GF-D8 (cell line): ENCODE measurements at places on chromosomes 4 and X.
A peak's percentile ranks its signal among the peaks of the same experiment; 100 is the strongest.

DNA sequence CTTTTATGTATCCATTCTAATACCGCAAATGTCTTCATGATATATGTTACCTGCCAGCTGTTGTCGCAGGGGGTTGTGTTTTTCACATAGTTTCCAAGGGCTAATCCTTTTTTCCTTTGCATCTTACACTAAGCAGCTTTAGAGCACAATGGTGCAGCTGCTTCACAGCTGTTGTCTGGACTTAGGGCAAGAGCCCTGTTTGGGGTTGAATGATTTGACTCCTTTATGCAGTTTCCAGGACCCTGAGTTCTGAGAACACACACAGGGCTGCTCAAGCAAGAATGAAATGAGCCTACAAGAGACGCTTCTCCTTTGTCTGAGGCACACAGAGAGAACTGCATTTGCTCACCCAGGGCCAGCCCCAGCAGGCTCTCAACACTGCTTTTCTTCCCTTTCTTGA lies 20.2 kb downstream of the CCNG2 start:
- no peak for DNase-seq

- no peak for DNase-seq
These were observed 30.4 kb downstream of the BOD1L1 start for GRCh38 chr4:13597141-13597540.

DNA sequence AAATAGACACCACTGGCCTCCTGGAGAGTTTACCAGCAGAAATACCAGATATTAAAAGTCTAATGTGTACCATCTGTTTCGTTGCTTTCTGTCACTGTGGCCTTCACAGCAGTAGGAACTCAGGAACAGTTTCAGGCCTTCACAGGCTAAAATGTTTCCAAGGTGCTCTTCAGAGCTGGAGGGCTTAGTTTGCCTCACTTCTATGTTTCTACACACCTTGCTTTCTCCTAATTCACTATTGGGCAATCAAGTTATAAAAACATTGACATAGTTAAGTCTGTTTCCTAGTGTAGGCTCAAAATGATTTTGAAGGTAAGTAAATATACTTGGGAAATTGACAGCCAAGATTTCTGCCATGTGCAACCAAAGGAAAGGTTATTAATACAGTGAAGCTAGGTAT lies 258.6 kb downstream of the TEX13A start:
- no peak for DNase-seq

DNA sequence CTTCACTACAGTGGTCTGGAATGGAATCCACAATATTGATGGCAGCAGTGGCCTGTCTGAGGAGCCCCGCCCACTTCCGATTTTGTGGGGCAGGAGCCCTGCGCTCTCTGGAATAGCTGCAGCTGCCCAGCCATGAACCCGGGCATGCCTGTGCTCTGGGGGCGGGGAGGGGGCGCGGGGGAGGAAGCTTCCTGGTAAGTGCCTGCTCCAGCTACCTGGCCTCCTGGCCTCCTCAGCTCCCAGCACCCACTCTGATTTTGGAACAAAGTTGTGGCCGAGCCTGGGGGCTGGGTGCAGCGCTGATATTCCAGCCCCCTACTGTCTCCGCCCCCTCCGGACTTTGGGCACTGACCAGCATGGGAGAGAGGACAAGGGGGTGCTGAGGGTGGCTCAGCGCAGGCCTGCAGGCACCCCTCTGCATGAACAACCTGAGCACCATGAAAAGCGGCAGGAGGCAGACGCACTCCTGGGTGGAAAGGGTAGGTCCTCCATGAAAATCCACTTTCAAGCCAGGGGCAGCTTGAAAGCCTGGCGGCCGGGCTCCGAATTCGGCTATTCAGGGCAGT lies 972.7 kb upstream of the AGA start:
- no peak for DNase-seq

DNA sequence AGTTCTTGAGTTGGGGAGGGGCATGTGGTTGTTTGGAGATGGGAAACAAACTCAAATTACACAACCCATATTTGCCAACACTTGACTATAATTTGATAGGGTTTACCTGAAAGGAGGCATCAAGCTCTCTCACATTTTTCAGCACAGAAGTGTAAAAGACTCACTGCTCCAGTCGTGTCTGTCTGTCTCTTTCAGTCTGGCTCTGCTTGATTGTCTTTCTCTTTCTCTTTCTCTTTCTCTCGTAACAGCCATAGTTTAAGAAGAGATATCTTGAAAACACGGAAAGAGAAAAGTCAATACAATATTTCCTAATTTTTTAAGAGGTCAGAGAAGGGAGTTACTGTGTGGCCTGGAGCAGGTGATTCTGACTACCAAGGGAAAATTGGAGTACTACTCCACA lies 413.6 kb upstream of the CXorf51A start:
- no peak for DNase-seq

- DNase-seq = no peak
These were observed 180.7 kb downstream of the AR start for GRCh38 chrX:67724359-67725110.

DNA sequence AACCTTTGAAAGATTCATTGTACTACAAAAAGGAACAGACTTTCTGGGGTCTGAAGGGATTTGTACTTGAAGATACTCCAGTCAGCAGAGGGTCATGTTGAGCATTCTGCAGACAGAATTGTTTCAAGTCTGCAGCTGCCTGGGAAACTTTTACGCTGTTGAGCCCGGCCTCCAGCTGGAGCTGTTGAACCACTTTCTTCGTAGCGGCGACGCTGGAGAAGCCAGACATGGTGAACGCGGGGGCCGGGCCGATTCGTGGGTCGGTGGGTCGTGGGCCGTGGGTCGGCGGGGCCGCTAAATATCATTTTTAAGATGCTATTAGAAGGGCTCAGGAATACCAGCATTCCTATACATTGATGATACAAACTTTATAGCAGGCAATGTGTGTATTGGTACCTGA lies 12.0 kb upstream of the RTL9 start:
- DNase-seq = no peak

GRCh38 chr4:113540859-113541258 lies 220.7 kb downstream of the CAMK2D start:
- no peak for DNase-seq

- no peak for DNase-seq
These were observed 8.1 kb downstream of the COQ2 start for GRCh38 chr4:83276299-83277040.

GRCh38 chr4:55386073-55386472 lies 9.7 kb upstream of the TMEM165 start:
- DNase-seq = no peak

GRCh38 chr4:133143775-133144430 lies 5.2 kb upstream of the PCDH10 start:
- no peak for DNase-seq

DNA sequence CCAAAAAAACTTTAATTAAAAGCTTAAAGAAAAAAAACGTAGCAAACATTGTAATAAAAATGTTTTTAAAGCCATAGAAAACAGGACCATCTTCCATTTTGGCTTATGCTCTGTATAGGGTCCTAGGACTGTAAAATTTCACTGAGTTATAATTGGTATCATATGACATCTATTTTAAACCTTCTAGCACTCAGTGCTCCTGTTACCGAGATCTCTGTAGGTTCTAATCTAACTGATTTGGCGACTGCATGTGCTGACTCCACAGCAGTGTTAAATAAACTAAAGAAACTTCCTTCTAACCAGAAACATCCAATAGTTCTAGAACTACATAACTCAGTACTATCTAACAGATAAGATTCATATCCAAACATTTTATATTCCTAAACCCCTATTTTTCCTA lies at the start of gene ASB11:
ASB11 (minus strand) TSS at position 132 of the 400 bp plus-strand sequence; CDS start at position 97, 35 bp downstream.
- no peak for DNase-seq

DNA sequence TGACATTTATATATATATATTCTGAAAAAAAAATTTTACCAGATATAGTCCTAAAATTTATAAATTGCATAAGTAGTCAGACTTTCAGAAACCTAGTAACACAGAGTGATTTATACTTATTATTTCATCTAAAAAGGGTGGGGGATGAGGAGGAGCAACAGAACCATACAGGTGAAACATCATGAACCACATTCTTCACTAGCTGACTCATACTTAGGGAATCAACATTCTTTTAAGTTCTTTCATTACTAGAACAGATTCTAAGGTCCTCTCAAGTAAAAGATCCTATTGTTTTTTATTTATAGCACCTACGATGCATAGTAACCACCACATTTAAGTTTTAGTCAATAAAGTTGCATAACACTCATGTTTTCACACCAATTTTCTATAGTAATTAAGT lies 166.1 kb downstream of the LRBA start:
- no peak for DNase-seq

GRCh38 chr4:139761461-139761860 lies 95.8 kb downstream of the MGST2 start:
- peak; percentile 10 for DNase-seq

- DNase-seq = no peak
These were observed 17.6 kb upstream of the PRPS1 start for GRCh38 chrX:107610667-107611066.
